WTC11 (cell line): ENCODE measurements at places on chromosomes 5 and 9. TPM values are rescaled to one million over a fixed set of nuclear protein-coding genes. Genes with fewer than 3 reads are reported as not detected.

The CFAP90 gene
- 0.21 to 0.64 TPM (median 0.33 TPM) in 3 replicates for total RNA-seq

The SLC4A9 gene
- total RNA-seq, result 0.37 to 0.76 TPM (median 0.50 TPM) in 3 replicates

The PCDHGB4 gene
- total RNA-seq, result 7.8 to 9.1 TPM (median 8.8 TPM) in 3 replicates

The PCDHGA5 gene
- total RNA-seq, result 2.0 to 2.5 TPM (median 2.4 TPM) in 3 replicates

The PCDHB15 gene
- 7.7 to 8.7 TPM (median 8.4 TPM) in 3 replicates for total RNA-seq

The OXCT1 gene
- 20.6 to 23.1 TPM (median 20.9 TPM) in 3 replicates for total RNA-seq

The TMEM215 gene
- total RNA-seq, result 0.21 to 0.34 TPM (median 0.31 TPM) in 3 replicates

The PCDHA10 gene
- 10.8 to 12.0 TPM (median 11.6 TPM) in 3 replicates for total RNA-seq

The ANKRD34B gene
- total RNA-seq, result 1.6 to 3.6 TPM (median 3.4 TPM) in 3 replicates

The ZBTB43 gene
- total RNA-seq, result 13.6 to 23.8 TPM (median 14.7 TPM) in 3 replicates
